CD4-positive, alpha-beta T cell treated with Interleukin-2 at 100 ng/mL for 4 hours (primary cell): ENCODE measurements at places on chromosomes 16 and 17.
A peak's percentile ranks its signal among the peaks of the same experiment; 100 is the strongest.

- DNase-seq = peak; percentile 40
Observed at GRCh38 chr16:70737377-70738082, 51.7 kb upstream of the MTSS2 start.

DNA sequence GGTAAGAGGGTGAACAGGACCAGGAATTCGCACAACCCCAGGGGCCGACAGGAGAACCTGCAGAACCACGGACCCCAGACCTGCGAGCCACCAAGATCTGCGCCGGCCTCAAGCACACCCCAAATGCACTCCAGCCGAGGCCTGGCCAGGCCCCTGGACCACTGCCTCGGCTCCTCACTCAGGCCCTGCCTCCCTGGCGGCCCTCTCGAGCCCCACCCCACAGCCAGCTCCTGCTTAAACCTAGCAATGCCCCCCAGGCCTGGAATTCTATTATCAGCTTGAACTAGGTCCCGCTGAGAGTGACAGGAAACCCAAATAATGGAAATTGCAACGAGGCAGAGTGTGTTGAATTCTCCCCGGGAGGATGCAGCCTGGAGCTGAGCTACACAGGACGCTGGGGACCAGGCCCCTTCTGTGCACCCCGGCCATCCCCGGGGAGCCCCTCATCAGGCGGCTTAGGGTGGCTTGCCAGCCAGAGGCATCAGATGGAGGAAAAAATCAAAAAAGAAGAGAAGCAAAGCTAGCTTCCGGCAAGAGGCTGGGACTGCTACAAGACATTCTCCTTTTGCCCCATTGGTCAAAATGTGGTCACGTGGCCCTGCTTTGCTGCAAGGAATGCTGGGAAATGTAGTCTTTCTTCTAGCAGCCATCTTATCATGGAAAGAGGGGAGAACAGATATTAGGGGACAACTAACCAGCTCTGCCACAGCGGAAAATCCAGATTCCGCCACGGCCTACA lies 2.4 kb upstream of the ENPP7 start:
- DNase-seq = peak; percentile 94

- peak; percentile 92 for DNase-seq
Observed at GRCh38 chr17:76506408-76507345, 5.5 kb upstream of the RHBDF2 start.

DNA sequence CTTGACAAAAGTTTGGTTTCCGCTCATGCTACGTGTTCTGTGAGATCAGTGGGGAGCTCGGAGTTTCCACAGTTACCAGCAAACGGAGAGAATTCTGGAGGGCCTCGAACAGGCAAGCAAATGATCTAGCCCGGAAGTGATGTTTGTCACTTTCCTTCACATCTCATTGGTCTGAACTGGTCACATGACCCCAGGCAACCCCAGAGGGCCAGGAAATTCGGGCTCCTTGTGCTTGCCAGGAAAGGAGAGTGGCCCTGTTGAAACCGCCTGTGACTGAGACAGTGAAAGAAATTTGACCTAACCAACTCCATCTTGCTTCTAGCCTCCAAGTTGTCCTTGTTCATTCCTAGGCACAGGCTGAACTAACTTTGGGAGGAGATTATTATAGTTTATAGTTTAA lies 23.0 kb downstream of the SPPL2C start:
- DNase-seq = no peak

DNA sequence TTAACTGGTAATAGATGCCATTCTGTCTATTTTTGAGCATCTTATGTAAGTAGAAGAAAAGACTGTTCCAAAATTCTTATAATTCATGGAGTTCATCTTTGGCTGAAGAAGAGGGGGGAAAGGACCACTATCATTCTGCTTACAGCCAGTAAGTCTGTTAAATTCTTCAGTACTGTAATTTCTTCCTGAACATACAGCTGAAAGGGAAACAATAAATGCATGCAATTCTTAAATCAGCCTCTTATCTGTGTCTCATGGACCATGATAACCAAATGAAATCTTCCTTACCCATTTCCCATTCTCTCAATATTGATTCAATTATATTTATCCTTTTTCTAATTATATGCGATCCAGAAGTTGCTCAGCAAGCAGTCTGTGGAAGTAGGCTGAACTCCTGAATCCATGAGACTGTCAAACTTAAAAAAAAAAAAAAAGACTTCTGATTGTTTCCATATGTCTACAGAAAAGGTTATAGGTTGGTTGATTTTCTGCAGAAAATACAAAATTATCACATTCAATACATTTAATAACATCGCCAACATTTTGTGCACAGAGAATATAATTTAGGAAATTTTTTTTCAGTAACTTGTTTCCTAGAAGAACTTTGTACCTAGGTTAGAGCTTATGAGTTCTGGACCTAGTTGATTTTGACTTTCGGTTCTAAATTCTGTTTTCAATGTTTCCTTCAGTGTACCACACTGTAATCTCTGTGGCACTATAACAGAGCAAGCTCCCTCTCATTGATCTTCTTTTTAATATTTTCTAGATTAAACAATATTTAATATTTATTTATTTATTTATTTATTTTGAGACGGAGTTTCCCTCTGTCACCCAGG lies 1.2 kb upstream of the ABCA9 start:
- no peak for DNase-seq

- peak; percentile 63 for DNase-seq
Observed at GRCh38 chr17:82105882-82106687, 8.0 kb upstream of the FASN start.

- DNase-seq = no peak
Observed at GRCh38 chr17:63113167-63113566, 147.1 kb downstream of the TANC2 start.

DNA sequence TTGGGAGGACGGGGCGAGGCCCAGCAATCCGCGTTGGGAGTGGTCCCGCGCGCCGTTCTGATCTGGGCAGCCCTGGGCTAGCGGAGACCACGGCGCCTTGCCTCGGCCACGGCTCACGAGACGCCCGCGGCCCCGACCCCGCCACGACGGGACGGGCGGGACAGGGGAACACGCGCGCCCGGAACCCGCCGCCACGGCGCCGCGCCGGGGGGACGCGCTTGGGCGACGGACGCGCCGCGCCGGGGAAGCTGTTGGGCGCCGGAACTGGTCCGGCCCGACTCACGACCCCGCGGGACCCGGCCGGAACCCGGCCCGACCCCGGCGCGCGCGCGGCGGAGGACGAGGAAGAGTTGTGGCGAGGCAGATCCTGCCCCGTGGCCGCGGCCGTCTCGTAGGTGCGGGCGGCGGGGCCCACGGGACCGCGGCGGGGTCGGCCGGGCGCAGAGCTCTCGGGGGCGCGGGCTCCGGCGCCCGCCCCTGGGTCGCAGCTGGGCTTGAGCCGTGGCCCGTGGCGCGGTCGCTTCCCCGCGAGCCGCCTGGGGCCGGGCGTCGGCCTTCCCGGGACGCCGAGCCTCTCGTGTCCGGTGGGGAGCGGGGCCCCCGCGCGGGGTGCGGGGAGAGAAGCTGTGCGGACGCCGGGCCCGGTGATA lies at the start of gene ACSF3:
ACSF3 (plus strand) TSS at position 251 of the 650 bp plus-strand sequence. CDS start 6,830 bp downstream, outside the sequence.
- DNase-seq = peak; percentile 69

- DNase-seq = no peak
Observed at GRCh38 chr17:37608351-37609169, 658 bp downstream of the SYNRG start.

GRCh38 chr16:49431040-49431439 lies 57.4 kb downstream of the C16orf78 start:
- no peak for DNase-seq

- no peak for DNase-seq
Observed at GRCh38 chr16:50526249-50526648, 21.9 kb upstream of the NKD1 start.

GRCh38 chr17:61504697-61505096 lies 52.5 kb downstream of the TBX4 start:
- no peak for DNase-seq

DNA sequence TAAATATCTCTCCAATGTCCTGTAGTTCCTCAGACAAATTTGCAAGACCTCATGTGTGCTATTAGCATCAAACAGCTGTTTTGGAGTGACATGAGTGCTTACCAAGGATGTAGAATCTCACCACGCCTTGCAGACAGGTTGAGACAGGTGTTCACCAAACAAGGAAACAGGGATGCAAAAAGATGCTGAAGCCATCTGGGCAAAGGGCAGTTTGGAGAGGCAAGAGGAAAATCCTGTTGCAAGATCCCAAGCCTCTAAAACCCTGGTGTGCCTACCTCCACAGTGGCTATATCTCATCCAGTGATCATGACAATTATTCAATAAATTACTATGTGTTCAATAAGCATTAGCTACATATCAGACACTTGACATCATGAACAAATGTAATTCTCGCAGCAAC lies 373.7 kb downstream of the SOX9 start:
- no peak for DNase-seq

GRCh38 chr17:38773258-38773657 lies 20.7 kb downstream of the PSMB3 start:
- DNase-seq = no peak

DNA sequence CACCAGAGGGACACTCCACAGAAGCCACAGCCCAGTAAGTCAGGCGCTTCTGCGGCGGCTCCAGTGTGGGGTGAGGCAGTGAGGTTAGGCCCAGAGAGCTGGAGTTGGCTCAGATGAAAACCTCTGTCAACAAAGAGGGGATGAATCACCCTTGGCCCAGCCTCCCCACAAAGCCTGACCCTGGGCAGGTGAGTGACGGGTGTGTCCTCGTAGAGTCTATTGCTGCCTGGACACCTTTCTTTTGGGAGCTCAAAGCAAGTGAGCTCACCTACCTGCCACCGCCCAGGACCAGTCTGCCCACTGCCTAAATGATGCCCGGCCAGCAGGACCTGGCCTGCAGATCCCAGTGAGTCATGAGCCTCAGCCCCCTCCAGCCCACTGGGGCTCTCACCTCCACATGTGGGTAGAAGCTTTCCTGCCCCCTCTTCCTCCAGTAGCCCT lies 24.9 kb upstream of the DBNDD1 start:
- no peak for DNase-seq

GRCh38 chr17:75525806-75526554 lies 483 bp downstream of the LLGL2 start:
- DNase-seq = no peak

GRCh38 chr16:53216798-53217197 lies 162.0 kb downstream of the CHD9 start:
- no peak for DNase-seq

DNA sequence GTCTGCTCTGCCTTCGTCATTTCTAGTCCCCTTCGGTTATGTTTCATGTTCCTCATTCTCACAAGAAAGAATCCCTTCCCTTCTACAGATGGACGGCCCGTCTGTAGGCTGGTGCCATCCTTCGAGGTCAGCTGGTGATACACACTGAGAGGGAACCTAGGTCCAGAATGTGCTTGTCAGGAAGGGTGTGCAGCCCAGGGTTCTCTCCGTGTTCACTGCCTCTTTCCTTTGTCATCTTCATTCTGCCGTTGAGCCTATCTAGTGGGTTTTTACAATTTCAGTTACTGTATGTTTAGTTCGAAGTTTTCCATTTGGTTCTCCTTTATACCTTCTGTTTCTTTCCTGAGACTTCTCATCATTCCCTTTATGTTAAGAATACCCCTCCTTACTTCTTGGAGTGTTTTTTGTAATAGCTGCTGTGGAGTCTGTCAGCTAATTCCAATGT lies 18.9 kb downstream of the KIAA0513 start:
- no peak for DNase-seq

DNA sequence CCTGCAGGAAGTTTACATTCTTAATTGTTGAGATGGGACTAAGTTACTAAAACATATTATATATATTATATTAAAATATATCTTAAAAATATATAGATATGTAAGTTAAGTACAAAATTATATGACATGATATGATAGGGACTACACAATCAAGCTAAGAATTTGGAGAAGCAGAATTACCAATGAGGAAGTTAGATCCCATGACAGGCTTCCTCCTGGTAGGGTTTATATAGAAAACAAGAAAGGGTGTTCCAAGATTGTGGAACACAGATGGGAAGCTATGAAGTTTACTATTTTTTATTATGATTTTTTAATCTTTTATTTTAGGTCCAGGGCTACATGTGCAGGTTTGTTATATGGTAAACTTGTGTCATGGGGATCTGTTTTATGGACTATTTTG lies 260.8 kb upstream of the ZFHX3 start:
- DNase-seq = no peak

- no peak for DNase-seq
Observed at GRCh38 chr16:8619671-8620370, 1.7 kb upstream of the METTL22 start.

GRCh38 chr16:84818989-84819643 lies 669 bp upstream of the CRISPLD2 start:
- DNase-seq = no peak
